NCI-H1694 treated with DMSO at 0.1 percent for 48 hours (cell line): ENCODE measurements at places on chromosomes 2 and 18.

DNA sequence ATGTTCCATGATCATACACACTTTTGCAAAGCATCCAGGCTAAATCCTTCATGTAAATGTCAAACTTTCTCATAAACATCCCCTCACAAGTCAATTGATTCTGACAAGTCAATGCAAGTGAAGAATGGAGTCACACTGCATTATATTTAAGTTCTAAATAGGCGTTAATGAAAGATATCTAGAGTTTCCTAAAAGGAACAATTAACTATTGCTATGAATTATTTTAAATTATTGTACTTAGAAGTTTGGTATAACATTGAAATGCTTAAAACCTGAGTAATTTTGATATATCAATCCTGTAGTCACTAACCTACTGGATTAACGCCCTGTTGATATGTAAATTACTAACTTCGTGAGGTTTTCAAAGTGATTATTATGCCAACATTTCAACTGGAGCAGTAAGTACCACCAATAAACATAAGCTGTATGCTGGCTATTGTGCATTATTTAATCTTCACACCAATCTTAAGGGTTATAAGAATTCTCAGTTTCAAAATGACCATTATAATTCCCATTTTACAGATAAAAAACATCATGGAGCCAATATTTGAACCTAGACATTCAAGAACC lies 884.3 kb downstream of the ERBB4 start:
- DNase-seq = no peak

- DNase-seq = no peak
Observed at GRCh38 chr18:79123948-79124347, 54.8 kb downstream of the ATP9B start.

DNA sequence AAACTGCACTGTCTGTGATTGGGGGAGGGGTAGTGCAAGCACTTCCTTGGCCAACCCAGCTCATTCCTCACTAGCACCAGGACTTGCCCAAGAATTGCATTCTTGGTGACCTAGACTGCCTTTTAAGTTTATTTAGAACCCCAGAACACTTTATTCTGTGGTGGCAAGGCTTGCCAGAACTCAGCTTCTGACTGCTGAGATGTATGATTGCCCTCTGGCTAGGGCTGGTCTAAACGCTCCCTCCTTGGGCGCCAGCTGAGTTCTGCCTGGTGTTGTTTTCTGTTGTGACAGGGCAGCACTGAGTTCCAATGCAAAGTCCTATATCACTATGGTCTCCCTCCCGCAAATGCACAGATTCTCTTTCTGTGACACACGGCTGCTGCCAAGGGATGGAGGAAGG lies 247.7 kb downstream of the ZNF385B start:
- no peak for DNase-seq

- DNase-seq = no peak
Observed at GRCh38 chr2:22035361-22035830, 911.6 kb downstream of the TDRD15 start.

DNA sequence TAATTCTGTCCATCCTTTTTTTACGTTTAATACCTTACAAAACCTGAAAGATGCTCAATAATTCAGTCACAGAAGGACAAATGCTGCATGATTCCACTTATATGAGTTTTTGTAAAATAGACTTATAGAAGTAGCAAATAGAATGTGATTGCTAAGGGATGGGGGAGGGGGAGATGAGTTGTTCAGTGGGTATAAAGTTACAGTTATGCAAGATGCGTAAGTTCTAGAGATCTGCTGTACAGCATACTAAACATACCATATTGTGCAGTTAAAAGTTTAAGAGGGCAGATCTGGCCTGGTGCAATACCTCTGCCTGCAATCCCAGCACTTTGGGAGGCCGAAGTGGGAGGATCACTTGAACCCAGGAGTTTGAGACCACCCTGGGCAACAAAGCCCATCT lies 78.8 kb downstream of the TET3 start:
- DNase-seq = no peak
